ENCODE measurements at places on chromosomes 16 and 17.

GRCh38 chr17:8153957-8154607 lies 1.9 kb upstream of the PER1 start:
- peak; percentile 87 for DNase-seq

- no peak for DNase-seq
Measured at GRCh38 chr17:39400547-39401411, 647 bp downstream of the FBXL20 start.

GRCh38 chr16:68764862-68765261 lies 27.8 kb downstream of the CDH1 start:
- DNase-seq = no peak

- DNase-seq = peak; percentile 16
Measured at GRCh38 chr17:35612924-35613521, 25.9 kb downstream of the AP2B1 start.

DNA sequence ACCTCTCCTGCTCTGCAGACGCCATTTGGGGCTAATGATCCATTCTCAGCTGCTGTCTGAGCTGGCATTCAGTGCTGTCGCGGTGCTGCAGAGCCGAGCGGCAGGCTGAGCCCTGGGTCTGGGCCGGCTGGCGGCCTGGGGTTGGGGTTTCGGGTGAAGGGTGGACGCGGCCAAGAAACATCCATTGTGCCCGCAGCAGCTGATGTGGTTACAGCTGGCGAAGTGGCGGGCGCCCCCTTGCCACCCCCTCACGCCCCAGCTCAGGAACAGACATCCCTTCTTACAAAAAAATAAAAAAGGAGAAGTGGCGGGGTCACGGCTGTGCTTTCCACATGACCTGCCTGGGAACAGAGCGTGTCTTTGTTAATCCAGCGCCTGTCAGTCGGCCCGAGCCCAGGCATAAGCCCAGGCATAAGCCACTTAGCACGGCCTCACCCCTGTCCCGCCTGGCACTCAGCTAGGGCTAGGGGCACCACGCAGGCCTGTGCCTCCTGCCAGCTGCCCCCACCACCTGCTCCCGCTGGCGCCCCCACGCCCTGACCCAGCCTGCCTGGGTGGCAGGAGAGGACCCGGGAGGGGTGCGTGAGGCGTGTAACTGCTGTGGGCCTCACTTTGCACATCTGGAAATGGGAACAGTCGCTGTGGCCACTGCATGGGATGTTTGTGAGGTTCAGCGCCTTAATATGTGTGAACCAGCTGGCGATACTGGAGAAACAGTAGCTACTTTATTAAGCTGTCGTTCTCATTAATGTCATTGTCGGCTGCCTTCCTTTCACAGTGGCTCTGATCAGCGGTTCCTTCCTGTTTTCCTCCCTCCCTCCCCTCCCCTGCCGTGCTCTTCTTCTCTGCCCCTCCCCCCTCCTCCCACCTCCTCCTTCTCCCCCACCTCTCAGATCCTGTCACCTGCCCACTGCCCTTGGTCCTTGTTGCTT lies 197.7 kb upstream of the CIBAR2 start:
- no peak for DNase-seq

DNA sequence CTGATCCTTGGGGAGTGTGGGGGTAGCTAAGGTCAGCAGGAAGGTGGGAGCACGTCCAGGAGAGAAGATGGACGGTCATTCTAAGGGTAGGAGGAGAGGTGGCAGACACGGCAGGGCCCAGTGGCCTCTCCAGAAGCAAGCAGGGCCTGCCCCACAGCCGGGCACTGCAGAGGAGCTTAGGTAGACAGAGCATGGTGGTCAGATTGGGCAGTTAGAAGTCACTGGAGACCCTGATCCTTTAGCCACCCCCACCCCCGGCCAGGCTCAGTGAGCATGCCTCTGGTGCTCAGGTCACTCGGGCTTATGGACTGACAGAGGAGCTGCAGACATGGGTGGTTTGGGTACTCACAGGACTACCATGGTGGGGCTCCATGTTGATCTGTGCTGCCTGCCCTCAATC lies 26.3 kb downstream of the NLRP1 start:
- DNase-seq = no peak

GRCh38 chr17:34171245-34171818 lies 83.8 kb upstream of the CCL2 start:
- peak; percentile 35 for DNase-seq

GRCh38 chr17:45009676-45010467 lies 41.6 kb downstream of the DCAKD start:
- no peak for DNase-seq

DNA sequence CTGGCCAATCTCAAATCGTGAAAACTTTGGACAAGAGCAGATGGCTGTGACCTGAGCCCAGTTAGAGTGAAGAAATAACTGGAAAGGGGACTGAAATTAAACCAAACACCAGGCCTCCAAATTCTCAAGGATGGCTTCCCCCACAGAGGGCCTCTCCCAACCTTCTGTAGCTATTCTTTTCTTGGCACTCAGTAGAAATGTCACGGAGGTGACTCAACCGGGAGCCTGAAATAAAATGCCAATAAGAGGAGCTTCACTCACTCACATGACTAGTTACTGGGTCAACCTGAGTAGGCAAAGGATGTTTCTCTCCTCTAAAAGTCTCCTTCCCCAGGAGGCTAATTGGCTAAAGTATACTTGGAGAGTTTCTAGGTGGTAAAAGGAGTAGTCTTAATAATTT lies 230.7 kb downstream of the MAF start:
- no peak for DNase-seq

DNA sequence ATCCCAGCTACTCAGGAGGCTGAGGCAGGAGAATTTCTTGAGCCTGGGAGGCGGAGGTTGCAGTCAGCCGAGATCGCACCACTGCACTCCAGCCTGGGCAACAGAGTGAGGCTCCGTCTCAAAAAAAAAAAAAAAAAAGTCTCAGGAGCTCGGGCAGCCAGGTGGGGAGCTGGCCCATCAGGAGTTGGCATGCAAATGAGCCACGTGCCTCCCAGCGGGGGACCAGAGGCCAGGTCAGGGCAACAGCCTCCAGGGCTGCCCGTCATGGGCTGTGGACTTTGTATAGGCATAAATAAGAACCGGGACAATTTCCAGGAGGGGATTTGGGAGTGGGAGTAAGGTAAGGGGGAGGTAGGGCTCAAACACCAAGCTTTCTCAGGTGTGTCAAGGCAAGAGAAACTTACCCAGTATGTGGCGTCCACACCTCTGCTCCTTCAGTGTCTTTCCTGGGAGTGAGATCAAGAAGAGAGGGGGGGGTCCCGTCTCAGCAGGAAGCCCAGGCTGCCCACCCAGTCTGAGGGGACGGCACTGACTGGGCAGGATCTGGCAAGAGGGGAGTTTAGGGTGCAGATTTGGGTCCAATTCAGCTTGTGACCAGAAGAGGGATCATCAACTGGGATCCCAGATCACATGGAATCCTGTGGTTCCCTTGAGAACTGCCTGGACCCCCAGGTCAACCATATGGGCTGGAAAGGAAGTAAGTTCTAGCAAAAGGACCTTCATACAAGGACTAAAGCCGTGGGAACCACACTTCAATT lies 22.3 kb upstream of the G6PC1 start:
- no peak for DNase-seq

DNA sequence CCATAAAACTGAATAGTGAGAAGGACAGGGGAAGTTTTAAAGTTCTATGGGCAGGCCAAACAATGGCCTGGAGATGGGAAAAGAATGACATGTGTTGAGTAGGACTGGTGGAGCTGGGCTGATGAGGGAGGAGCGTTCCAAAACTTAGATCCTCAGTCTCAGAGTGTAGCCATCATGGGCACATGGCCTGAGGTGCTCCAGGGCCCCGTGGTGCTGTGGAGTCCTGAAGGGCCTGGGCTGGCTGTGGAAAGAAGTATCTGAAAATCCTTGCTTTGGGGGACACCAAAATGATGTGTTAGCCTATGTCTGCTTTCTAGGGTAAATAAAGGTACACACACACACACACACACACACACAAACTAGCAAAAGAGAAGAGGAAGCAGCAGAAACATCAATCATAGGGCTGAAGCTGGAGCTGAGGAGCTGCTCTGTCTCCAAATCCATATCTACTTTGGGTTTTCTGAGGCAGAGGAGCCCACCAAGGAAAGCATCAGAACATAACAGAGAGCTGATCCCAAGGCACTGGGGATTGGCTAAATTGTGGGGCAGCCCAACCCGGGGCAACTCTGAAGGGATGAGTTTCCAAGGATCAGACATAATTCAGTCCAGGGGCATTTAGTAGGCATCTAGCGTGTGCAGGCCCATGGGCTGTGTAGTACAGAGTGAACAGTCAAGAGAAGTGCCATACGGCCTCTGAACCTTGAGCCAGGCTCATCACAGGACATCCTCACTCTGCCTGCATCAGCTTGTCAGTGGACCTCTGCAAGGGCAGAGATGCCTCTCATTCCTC lies 85.2 kb downstream of the C16orf78 start:
- no peak for DNase-seq

- no peak for DNase-seq
Measured at GRCh38 chr16:89982318-89982717, 33.8 kb downstream of the DEF8 start.

DNA sequence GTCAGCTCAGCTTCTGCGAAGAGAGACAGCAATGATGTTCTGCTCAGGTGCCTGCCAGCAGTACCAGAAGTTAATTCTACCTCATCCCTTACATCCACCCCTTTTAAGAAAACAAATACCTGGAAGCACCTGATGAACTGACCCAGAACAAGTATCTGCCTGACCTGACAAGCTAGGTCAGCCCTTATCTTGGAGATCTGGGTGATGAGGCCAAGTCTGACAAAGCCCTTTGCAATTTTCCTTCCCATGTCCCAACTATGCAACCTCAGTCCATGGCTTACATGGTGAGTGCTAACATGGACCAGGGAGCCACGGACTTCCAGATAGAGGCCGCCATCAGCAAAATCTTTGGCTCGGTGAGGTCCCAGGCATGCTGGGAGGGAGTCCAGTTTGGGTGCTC lies 3.6 kb downstream of the ACADVL start:
- no peak for DNase-seq

DNA sequence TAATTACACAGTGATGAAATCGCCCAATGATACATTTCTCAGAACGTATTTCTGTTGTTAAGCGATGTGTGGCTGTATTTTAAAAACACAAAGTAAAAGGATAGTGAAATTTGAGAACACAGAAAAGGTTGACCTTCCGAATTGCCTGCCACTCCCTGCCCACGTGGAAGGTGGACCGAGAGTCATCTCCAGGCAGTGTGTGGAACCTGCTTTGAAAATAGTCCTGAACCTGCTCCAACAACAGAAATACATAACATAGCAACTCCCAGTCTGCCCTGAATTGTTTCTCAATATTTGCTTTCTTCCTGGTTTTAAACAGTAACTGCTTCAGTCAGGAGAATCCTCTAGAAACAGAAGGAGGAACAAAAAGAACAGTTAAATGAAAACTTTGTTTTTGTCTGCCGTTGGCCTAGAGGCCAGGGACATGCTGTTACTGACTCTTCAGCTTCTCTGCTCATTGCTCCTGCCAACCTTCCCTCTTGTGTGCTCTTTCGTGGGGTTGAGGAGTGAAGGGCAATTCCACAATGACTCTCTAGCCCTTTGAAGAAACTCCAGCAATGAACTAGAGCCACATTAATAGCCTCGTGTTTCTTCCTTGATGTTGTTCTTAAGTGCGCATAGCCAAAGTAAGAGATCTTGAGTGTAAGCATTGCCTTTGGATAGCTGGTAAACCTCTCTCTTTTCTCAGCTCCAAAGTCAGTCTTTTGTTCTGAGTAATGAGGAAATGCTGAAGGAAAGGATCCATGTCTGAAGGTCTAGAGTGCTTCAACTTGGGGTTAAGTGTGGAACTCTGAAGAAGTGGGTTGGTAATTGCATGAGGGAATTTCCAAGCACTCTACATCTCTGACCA lies 452.5 kb upstream of the CCL2 start:
- no peak for DNase-seq

- DNase-seq = no peak
Measured at GRCh38 chr17:792277-792676, 10.1 kb downstream of the MRM3 start.

DNA sequence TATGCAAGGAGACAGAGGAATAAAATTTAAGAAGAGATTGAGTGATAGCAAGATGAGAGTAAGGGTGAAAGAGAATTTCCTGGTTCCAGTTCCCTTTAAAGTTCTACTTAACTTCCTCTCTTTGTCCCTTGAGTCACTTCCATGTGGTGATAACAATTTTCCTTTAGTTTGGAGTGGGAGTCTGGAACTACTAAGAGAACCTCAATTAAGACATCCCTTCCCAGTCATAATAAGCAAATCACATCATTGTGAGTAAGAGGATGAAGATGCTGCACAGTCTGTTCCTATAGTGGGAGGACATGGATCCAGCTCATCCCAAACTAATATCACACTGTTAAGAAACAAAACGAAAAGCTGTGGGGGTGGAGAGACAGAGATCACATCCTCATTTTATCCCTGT lies 24.4 kb downstream of the TBX21 start:
- DNase-seq = no peak
